SJCRH30 (cell line): ENCODE measurements at places on chromosomes 11 and 22.
A peak's percentile ranks its signal among the peaks of the same experiment; 100 is the strongest.

GRCh38 chr11:45459491-45459890 is 173.3 kb upstream of the SYT13 start:
- no peak for DNase-seq

- DNase-seq: no peak
Observed at GRCh38 chr22:42271906-42272305, 1.5 kb upstream of the TCF20 start.

GRCh38 chr11:7642747-7643146 is 30.6 kb downstream of the CYB5R2 start:
- no peak for DNase-seq

DNA sequence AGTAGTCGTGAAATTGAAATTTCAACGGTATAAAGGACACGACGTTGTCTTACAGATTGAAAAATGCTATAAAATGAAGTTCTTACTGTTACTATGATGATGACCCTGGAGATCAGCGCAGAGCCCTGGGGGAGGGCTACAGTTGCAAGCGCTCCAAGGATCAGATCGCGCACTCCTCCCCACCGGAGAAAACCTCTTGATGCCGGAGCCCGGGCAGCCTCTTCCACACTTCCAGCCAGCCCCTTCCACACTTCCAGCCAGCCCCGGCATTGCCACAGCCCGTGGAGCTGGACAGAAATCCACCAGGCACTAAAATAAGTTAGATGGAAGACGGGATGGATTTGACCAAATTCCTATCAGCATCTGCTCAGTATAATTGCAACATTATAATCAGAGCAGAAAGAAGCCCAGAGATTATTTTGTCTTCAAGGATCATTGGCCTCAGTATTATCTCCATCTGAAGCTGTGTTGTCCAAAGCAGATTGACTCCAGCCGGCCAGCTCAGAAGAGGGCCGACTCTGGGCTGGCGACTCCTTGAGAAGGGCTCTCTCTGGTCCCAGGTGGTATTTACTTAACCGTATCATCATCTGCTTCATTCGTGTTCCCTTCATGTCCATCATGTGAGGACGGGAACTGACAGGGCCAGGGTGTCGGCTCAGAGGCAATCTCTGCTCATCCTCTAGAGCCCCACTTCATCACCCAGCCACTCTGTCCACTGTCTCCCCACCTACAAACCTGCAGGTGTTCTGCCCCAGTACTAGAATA is 777 bp upstream of the MICAL3 start:
- no peak for DNase-seq

DNA sequence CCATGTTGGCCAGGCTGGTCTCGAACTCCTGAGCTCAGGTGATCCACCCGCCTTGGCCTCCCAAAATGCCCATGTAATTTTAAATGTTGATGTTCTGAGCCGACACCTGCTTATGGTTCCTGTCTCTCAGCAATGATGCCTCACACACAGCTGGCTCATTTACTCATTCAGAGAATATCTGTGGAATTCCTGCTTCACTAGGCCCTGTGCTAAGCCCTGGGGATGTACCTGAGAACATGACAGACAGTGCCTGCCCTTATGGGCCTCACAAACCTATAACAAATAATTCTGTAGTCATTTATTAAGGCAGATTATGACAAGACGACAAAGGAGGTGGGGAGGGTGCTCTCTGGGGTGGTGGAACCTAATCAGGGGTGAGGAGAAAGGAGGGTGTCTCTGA is 93.7 kb downstream of the PRR5L start:
- DNase-seq: no peak

DNA sequence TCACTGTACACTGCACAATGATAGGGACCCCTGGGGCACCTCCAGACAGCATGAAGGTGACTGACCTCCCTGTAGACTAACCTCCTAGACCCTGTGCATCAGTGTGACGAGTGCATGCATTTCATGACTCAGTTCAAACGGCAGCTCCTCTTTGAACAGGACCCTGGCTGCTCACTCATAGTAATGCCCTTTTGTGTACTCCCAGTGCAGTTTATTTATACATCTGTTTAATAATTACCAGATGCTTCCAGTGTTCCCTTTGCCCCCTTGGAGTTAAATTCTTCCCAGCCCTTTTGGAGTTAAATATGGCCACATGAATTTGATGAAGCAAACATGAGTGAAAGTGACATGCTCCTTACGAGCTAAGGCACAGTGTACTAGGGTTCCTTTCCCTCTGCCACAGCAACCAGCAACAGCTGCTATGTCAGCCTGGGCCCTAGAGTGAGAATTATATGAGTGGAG is 72.4 kb downstream of the PANX1 start:
- no peak for DNase-seq

- no peak for DNase-seq
Observed at GRCh38 chr11:115677190-115677589, 173.0 kb upstream of the CADM1 start.

DNA sequence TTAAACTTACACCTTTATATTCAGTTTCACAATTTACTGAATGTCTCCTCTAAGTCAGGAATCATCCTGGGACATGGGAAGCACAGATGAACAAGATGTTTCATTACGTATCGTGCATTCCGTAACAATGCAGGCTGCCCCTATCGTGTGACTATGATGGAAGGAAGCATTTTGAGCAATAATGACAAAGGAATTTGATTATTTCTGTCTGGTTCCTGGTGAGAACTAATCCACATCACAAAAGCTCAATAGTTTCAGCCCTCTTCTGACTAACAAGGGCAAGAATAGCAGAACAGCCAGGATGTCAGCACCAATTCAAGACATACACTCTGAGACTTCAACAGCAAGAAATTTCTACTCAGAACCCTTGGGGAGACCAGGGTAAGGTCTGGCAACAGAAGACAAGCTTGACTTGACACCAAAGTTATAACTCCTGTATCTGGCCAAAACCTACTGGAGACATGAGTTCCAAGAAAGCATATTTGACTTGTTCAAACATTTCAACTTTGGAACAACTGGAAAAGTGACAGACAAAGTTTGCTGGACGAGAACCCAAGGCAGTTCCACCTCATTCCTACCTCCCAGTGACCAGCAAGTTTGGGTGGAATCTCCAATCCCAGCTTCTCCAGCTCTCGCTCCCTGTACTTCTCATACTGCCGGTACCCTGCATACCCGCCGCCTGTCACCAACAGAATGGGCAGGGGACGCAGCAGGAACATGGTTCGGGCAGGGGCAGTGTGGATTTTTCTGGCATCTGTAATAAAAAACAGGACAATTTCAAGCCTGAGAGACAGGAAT is 14.3 kb downstream of the PISD start:
- DNase-seq: no peak

DNA sequence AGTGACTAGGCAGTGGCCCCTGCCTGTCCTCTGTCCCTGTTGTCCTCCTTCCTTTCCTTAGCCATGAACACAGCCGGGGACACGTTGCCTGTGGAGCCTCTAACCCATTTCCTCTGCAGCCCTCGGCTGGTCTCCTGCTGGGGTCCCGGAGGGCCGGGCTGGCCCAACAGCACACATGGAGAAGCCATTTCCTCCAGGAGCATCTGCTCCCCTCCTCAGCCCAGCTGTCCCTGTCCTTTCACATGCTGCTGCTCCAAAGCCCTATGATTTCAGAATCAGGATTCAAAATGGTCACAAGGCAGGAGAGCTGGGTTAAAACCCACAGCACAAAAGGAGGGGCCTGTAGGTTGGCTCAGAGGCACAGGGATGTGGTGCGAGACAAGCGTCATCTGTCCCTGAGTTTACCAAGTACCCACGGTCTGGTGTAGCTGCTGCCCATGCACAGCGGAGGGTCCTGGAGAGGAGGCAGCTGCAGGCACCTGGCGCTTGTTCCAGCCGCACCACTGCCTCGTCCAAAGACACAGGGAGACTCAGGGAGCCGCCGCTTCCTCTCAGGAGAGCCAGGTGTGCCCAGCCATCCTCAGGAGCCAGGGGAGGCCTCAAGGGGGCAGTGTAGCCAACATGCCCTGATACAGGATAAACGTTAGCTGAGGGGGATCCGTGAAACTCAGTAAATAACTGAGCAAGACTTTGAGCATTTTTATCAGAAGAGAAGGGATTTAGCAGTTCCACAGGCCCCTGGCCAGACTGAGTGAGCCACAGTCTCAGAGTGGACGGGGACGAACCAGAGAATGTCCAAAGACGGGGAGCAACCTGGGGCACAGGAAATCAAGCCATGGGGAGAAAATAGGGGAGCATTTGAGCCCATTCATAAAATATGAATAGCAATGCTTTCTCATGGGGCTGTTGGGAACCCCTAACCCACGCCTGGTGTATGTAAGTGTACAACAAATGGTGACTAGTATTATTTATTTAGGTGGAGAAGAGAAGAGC is 3.9 kb upstream of the VSIG10L2 start:
- peak; percentile 89 for DNase-seq

- no peak for DNase-seq
Observed at GRCh38 chr11:73374151-73374550, 2.0 kb upstream of the RELT start.

DNA sequence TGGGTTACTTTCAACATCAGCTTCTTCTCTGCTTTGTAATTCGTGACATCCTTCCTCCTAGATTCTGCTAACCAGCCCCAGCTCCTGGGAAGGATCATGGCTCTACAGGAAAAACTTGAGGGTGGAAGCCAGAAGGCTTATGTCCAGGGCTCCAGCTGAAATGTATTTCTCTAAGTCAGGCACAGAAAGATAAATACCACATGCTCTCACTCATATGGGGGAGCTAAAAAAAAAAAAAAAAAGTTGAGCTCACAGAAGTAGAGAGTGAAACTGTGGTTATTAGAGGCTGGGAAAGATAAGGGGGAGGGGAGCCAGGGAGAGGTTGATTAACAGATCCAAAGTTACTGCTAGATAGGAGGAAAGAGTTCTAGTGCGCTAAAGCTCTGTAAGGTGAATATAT is 74.9 kb downstream of the DSCAML1 start:
- no peak for DNase-seq

DNA sequence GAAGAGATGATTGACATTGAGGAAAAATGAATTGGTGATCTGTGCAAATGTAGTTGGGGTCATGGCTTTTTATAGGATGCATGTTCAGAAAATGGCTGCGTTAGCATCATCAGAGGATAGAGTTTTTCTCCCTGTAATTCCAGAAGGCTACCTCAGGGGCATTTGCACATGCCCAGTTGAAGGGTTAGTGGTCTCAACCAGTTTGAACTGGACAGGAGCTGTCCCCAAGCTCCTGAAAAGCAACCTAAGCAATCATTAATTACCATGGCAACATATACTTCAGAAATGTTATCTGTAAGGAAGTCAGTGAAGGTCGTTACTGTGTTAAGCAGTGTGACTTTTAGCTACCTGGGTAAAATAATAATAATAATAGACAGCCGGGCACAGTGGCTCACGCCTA is 29.3 kb downstream of the TUG1 start:
- no peak for DNase-seq

- no peak for DNase-seq
Observed at GRCh38 chr22:49824185-49824925, 3.3 kb downstream of the BRD1 start.

GRCh38 chr22:37409031-37409430 is 18.2 kb downstream of the ELFN2 start:
- no peak for DNase-seq

DNA sequence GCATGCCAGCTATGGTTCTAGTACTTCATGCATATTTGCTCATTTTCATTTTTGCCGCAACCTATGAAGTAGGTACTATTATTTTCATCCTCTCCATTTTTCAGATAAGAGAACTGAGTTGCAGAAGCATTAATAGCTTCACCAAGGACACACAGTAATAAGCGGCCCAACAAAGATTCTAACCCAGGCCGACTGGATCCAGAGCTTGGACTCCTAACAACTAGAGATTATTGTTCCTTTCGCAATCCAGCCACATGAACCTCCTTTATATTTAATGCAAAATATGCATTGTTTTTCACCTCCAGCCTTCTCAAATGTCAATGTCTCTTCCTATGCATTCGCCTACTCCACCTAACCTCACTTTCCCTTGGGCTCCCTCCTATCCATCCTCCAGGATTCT is 148.3 kb downstream of the CCDC34 start:
- DNase-seq: no peak

- no peak for DNase-seq
Observed at GRCh38 chr11:120178561-120179056, 32.2 kb upstream of the OAF start.

DNA sequence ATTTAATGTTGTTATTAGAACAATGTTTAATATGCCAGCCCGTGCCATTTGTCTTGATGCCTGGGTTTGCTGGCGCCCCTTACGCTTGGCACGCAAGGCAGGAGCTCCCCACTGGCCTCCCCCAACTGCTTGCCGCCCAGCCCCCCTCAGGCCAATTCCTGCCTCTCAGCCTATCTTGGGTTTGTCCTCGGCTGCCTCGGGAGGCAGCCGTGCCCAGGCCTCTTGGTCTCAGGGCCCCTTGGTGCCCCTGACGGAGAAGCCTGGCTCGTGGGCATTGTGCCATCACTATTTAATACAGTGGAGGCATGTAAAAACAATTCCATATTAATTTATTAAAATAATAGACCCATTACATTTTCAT is 119.8 kb downstream of the KCNQ1OT1 start:
- DNase-seq: peak; percentile 2

DNA sequence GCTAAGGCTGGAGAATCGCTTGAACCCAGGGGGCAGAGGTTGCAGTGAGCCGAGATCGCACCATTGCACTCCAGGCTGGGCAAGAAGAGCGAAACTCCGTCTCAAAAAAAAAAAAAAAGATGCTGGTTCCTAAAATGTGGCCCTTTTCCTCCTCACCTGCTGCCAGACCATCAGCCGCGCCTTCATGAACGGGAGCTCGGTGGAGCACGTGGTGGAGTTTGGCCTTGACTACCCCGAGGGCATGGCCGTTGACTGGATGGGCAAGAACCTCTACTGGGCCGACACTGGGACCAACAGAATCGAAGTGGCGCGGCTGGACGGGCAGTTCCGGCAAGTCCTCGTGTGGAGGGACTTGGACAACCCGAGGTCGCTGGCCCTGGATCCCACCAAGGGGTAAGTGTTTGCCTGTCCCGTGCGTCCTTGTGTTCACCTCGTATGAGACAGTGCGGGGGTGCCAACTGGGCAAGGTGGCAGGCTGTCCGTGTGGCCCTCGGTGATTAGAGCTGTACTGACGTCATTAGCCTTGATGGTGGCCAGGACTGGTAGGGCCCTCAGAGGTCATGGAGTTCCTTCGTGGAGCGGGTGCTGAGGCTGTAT is 50.7 kb upstream of the PPP6R3 start:
- no peak for DNase-seq

DNA sequence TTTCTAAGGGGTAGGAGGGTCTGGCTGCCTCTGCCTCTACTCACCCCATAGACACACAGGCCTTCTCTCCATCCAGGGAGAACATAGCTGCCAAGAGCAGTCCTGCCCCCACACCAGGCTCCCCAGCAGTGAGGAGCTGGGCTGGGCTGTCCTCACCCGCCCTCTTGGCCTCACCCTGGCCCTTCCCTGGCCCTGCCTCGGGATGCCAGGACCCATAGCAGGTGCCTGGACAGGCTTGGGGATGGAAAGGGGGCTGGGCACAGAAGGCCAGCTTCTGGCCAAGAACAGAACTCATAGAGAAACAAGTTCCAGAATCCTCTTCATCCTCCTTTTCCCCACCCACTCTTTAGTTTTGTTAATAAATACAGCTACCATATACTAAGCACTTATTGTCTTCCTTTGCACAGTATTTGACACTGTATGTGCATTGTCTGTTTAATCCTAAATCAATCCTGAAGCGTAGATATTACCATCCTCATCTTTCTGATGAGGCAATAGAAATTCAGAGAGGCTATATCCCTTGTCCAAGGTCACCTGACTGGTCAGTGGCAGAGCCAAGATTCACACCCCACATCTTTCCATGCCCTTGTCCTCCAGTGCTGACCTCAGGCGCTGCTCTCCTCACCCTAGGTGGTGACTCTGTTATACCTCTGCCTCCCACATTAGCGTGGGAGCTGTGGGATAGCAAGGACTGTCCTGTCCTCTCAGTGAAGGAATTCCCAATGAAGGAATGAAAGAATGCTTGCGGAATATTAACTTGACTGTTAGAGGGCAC is 22.0 kb upstream of the MYOD1 start:
- DNase-seq: no peak
